Stimulated activated CD8-positive, alpha-beta memory T cell treated with anti-CD3 and anti-CD28 coated beads, Interleukin-4, amount 100 ng/mL, for 48 hours (primary cell): ENCODE measurements at places on chromosomes 6 and 20.

DNA sequence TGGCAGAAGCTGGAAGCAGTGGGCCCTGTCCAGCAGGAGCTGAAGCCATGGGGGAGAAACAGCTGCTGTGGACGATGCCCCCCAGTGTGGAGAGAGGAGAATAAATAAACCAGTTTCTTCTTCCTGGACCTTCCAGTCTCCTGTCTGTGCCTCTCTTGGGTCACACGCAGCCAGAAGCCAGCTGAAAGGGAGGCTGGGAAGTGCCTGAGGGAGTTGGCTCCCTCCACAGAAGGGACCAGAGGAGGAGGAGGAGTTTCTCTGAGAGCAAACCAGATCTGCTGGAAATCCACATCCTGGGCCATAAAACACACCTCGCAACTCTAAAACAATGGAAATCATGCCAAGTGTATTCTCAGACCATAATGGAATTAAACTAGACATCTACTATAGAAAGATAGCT is 577.0 kb downstream of the CDH26 start:
- no peak for DNase-seq

DNA sequence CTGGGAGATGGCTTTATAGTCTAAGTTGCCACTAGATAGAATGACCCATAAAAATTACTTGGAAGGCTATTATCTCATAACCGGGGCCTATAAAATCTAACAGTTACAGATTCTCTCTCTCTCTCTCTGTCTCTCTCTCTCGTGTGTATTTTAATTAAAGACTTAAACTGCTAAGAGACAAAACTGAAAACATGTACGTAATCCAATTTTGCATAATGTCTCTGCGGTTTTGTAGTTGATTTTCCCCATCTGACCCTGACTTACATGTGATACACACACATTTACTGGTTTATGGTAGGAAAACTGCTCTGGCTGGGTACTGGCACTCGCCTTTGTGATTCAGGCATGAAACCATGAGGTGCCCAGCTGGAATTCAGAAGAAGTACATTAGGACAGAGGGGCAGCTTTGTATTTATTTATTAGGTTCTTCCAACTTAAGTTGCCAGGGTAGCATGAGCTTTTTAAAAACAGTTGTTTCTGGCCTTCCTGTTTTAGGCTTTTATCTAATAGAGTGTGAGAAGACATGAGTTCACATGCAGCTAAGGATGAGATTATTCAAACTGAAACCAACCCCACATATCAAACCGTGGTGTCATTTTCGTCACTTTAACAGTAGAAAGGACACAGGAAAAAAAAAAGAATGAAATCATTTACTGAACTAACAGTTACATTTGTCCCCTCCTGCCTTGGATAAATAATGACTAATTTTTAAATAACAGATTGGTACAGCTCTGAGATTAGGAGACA is 182.5 kb downstream of the GMPR start:
- peak; percentile 50 for DNase-seq

DNA sequence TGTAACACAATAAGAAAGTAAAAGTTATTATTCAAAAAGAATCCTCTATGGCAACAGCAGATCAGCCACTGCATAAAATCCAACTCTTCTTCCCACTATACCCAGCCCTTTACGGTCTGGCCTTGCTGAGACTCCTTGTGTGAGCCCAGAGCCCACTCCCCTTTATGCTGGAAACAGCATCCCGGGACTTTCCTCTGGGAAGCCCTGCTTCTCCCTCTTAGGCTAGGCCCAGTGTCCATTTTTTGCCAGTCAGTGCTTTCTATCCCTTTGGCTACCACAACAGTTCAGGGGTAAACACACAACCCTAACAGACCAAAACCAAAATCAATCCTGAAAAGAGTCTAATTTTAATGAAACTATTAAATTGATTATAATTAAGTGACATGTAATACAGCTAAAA is 20.6 kb downstream of the FKBP5 start:
- DNase-seq, result no peak

- no peak for DNase-seq
These were observed 104.6 kb downstream of the DTD1 start for GRCh38 chr20:18692447-18692846.

- no peak for DNase-seq
These were observed 41.9 kb upstream of the BHLHE23 start for GRCh38 chr20:63048516-63049190.

DNA sequence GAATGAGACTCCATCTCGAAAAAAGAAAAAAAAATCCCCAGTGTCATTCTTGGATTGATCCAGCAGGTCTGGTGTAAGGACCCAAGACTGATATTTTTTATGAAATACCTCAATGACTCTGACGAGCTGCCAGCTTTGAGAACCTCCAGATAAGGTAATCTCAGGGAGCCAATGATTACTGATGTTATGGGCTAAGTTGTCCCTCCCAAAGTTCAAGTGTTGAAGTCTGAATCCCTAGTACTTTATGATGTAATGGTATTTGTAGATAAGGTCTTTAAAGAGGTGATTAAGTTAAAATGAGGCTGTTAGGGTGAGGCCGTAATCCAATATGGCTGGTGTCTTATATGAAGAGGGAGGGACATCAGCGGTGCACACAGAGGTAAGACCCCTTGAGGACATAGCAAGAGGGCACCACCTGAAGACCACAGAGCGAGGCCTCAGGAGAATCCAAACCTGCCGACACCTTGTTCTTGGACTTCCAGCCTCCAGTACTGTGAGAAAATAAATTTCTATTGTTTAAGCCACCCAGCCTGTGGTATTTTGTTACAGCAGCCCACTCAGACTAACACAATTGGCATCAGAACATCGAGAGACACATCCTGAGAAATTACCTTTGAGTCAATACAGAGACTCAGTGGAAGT is 19.7 kb upstream of the DDO start:
- no peak for DNase-seq

DNA sequence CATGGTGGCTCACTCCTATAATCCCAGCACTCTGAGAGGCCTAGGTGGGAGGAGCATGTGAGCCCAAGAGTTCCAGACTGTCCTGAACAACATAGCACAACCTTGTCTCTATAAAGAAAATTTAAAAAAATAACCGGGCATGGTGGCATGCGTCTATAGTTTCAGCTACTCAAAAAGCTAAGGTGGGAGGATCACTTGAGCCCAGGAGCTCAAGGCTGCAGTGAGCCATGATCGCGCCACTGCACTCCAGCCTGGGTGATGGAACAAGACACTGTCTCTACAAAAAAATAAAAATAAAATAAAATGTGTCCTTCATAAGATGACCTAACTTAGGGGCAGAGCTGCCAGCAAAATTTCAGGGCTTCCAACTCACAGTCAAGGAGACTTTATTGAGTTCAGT is 12.6 kb downstream of the ID4 start:
- DNase-seq, result no peak

GRCh38 chr6:22383016-22383415 is 86.2 kb upstream of the PRL start:
- no peak for DNase-seq

GRCh38 chr6:25670793-25671513 is 18.9 kb downstream of the SCGN start:
- DNase-seq, result no peak

DNA sequence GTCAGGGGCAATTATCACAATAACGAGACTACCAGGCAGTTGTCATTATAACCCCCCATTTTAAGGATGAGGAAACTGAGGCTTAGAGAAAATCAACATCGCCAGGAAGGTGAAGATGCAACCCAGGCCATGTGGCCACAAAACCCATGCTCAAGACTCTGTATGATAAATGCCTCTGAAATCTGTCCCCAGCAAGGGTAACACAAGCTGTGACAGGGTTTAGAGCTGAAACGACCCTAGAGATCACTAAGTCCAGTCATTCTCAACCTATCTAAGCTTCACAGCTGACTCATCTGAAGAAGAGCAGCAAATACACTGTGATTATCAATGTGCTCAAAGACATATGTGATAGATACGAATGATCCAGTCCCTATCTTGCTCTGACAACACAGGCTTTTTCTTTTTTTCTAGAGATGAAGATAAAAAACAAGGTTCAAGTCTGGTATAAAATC is 47.0 kb downstream of the ARHGAP18 start:
- no peak for DNase-seq

DNA sequence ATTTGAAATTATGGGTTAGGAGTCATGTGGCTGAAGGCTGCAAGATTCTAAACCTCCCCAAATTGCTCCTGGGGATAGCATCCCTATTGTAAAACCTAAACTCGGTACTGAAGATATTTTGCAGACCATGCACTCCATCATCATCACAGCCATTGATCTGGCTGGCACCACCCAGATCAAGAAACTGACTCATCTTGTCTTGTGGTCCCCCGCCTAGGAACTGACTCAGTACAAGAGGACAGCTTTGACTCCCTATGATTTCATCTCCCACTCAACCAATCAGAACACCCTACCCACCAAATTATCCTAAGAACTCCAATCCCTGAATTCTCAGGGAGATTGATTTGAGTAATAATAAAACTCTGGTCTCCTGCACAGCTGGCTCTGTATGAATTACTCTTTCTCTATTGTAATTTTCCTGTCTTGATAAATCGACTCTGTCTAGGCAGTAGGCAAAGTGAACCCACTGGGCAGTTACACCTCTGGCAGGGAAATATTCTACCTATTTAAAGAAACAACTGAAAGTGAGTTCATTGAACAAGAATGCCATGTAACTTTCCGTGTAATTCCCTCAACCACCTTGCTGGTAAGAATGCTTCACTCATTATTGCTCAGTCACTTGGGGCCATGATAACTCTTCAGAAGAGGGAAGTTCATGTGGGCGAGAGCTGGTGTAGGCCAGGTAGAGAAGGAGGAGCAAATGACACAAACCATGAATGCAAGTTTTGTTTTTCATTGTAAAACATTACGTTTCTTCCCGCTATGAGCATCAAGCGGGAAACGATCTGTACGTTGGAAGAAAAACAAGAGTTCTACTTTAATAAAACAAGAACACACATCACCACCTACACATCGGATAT is 602.9 kb upstream of the ARID1B start:
- DNase-seq, result peak; percentile 45

GRCh38 chr6:81088145-81088544 is 664.3 kb downstream of the TENT5A start:
- DNase-seq, result no peak

- DNase-seq, result no peak
These were observed 118.9 kb downstream of the QKI start for GRCh38 chr6:163533443-163533842.

DNA sequence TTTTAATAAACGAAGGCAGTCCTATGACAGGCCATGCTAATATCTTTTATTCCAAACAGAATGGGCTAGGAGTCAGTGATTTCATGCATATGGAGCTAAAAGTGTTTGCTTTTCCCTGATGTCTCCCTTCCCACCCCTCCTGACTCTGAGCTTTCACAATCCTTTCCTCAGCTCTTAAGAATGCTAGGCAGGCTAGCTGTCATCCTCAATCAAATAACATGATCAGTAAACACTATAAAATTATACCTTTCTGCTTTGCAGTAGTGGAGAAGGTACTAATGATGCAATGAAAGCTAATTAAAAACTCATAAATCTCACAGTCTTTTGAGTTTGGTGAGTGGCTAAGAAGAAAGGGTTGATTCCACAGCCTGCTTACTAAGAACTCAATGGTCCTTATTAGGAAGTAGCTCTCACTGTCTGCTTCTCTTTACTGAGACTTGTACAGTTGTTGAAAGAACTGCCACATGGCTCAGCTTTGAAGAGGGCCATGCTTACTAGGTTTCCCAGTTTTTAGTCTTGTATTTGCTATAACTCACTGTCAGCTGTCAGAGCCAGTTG is 250.9 kb upstream of the JAG1 start:
- no peak for DNase-seq

DNA sequence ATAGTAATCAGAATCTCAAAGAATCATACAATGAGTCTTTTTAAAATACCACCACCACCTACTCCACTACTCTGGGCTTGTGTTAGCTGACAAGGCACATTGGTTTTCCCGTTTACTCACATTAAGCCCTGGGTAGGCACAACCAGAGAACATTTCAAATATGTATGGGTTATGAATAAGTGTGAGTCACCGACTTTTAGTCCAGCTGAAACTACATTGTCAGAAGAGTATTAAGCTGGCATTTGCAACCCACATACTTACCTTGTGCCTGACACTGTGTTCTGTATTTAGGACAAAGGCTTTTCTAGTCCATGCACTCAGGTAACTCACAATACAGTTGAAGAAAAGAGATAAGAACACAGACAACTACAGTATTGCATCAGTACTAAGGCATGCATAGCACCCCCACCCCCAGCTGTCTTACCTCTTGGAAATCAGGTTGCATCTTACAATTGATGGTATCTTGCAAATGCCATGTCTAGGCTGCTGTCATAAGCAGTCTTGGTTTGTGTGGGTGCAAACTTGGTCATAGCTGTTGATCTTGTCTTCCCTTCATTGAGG is 40.3 kb upstream of the AHI1 start:
- DNase-seq, result peak; percentile 66

DNA sequence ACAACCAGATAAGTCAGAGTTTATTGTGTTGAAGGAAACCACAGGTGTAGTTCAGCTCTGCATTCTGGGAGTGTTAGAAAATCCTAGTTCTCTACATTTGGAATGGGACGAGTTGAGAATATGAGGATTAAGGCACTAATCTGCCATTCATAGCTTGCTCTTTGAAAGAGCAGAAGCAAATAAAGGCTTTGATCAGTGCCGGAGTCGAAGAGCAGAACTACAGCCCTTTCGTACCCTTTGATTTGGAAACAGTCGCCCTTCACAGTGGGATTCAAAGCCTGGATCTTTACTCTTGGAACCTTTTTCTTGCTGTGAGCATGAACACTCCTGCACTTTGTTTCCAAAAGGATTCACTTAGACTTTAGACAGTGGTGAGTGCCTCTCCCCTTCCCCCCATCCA is 523.9 kb upstream of the POU3F2 start:
- no peak for DNase-seq

GRCh38 chr6:169926617-169927417 is 175.4 kb downstream of the ERMARD start:
- DNase-seq, result no peak

DNA sequence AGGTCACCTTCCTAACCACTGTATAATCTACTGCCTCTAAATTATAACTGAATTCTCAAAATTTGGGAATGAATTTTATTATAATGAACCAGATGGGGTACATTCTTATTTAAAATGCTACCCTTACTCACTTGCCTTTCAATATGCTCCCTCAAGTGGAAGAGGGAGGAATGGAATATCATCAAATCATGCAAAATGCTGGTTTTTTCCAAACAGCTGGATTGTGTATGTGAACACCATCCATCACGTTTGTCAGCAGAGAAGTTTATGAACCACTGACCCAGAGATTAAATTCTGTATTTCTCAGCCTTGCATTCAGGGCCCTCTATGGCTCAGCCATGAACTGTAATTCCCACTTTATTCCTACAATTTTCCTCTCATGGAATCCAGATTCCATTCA is 40.5 kb downstream of the CBLN4 start:
- no peak for DNase-seq

DNA sequence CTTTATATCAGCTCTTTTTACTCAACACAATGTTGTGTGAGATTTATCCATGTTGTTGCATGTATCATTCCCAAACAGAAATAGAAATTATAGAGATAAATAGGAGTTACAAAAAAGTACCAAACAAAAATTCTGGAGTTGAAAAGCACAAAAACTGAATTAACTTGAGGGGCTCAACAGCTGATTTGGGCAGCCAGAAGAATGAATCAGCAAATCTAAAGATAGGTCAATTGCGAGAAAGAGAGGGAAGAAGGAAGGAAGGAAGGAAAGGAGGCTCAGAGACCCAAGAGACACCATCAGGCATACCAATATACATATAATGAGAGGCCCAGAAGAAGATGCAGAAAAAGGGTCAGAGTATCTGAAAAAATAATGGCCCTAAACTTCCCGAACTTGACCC is 98.9 kb downstream of the ATG5 start:
- DNase-seq, result no peak

GRCh38 chr20:2386516-2387179 is 5.9 kb downstream of the TGM6 start:
- DNase-seq, result no peak
